ENCODE measurements at places on chromosomes 4 and X.

DNA sequence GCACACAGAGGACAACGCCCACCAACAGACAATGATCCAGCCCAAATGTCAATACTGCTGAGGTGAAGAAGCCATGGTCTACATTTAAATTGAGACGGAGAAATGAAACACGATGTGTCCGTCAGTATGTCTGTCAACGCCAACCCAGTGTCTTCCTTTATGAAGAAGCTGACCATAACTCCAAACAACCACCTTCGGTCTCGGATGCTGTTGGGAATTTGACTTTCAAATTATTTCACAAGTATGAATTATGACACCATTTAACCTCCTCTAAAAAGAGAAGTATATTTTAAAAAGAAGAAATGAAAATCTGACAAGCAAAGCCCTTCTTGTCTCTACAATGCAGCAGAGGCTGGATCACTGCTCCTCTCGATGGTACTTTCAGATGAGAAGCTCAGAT, 123.7 kb upstream of the MAP3K15 start:
- DNase-seq, result no peak

- DNase-seq, result no peak
Observed at GRCh38 chr4:67996127-67996526, 32.8 kb upstream of the TMPRSS11A start.

GRCh38 chrX:40098264-40099054, 701 bp upstream of the BCOR start:
- DNase-seq, result peak; percentile 51

- DNase-seq, result no peak
Observed at GRCh38 chr4:138406876-138407275, 164.7 kb upstream of the SLC7A11 start.

- DNase-seq, result no peak
Observed at GRCh38 chr4:147616849-147617172, 386 bp upstream of the TMEM184C start.

DNA sequence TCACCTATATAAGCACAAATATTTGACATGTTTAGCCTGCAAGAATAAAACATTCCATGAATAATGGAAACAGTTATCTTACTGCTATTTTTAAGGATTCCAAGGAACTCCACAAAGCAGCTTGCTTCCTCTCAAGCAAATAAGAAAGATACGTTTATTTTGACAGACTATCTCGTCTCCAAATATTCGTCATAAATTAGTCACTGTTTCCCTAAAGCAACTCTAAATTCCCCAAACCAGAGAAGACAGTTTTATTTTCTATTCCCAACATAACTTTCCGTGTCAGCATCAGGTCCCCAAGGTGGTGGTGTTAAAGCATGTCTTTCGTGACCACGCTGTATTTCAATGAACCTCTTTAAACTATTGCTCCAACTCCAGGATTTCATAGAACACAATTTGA, 24.3 kb upstream of the DKK2 start:
- DNase-seq, result no peak

GRCh38 chrX:123685232-123685631, 47.6 kb downstream of the THOC2 start:
- DNase-seq, result no peak

DNA sequence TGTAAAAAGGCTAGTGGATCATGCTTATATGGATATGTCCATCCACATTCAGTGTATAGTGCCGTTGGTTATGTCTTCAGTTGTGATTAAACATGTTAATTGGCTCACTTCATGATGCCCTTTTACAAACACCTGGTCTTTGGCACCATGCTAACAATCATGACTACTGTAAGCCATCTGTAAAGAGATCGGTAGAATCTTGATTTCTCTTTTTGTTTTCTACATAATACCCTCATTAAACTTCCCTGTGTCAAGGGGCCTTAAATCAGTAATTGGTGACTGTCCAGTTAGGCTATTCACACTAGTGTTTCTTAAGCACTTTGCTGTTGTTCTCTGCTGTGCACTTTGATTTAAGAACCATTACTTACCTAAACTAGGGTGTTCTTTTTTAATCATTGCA, 475.2 kb downstream of the RPA4 start:
- DNase-seq, result no peak

DNA sequence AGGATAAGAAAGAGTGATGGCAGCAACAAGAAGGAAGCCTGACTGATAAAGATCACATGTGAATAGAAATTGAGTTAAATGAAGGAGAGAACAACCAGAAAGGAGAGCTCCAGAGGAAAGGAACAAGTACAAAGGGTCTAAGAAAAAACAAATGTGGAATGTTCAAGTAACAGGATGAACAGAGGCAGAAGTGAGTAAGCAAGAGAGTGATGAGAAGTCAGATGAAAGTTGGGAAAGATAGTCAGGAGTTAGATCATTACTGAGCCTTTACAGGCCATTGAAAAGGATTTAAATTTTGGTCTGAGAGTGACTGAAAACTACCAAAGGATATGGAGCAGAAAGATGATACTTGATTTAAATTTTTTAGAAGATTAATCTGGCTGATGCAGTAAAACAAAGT, 38.1 kb downstream of the NFXL1 start:
- DNase-seq, result no peak

GRCh38 chrX:118074196-118074595, 42.4 kb downstream of the KLHL13 start:
- DNase-seq, result no peak

- no peak for DNase-seq
Observed at GRCh38 chr4:40210776-40211175, 13.9 kb downstream of the RHOH start.

DNA sequence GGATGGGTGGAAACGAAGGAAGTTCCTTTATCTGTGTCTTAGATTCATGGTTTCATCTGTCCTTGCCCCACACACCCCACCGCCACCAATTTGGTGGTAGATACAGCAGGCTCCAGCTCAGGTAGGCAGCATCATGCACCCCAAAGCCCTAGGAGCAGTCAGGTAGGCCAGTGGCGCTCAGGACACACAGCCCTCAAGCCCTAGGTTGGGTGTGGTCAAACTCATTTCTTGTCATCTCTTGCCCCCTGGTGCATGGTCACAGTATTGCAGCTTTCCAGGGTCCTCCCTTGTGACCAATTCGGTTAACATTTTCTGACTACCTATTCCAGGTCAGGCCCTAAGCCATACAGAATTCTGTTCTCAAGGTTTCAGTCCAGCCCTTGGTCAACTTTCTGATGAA, 14.5 kb upstream of the PRRG3 start:
- DNase-seq, result peak; percentile 81

- no peak for DNase-seq
Observed at GRCh38 chr4:63717384-63717783, 691.9 kb downstream of the TECRL start.

DNA sequence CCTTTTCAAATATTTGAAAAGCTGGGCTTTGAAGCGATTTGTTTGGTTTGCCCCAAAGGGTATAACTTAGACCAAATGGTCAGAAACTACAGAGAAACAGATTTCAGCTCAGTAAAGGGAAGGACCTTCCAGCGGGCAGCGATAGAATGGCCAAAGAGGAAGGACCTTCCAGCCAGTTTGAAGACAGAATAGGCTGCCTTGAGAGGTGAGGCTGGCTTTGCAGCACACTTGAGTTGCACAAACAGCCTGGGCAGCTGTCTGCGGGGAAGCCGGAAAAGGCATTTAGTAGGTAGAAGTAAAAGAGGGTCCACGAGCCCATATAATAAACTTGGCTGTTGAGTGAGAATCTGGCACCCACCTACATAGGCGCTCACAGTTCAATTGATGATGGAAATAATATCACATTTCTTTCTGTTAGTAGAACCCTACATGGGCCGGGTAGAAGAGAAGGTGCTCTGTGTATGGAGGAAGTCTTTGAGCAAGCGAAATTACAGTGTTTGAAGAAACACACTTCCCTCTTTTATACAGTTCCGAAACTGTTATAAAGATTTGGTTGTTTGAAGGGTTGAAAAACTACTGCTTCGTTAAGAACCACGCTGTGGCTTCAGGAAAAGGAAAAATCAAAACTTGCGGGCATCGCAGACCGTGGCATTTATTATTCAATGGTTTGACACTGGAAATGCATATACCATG, 75.0 kb upstream of the SORBS2 start:
- no peak for DNase-seq

DNA sequence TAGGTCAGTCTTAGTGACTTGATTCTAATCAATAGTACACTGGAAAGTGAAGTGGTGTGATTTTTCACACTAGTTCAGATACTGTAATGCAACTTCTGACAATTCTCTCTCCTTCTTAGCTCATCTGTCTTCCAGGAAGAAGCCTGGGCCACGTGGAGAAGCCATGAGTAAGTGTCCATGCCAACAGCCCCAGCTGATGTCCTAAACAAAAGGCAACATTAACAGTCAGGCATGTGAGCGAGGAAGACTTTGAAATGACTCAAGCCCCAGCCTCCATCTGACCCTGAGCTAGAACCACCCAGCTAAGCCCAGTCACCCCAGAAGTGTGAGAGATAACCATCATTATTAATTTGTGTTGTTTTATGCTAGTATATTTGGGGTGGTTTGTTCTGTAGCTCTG, 115.7 kb upstream of the MAGEB16 start:
- no peak for DNase-seq

DNA sequence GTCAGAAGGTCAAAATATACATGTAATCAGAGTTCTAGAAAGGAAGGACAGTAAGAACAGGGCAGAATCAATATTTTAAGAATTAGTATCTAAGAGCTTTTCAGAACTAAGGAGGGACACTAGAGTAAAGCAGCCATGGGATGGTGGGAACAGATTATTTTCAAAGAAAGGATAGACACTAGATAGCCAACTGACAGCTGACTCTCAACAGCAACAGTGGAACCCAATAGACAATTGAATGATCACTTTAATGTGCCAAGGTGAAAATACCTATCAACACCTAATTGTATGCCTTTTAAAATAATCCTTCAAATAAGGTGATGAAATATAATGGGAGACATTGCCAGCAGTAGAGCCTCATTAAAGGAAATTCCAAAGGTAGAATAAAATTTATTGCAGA, 26.5 kb upstream of the CCDC160 start:
- no peak for DNase-seq

DNA sequence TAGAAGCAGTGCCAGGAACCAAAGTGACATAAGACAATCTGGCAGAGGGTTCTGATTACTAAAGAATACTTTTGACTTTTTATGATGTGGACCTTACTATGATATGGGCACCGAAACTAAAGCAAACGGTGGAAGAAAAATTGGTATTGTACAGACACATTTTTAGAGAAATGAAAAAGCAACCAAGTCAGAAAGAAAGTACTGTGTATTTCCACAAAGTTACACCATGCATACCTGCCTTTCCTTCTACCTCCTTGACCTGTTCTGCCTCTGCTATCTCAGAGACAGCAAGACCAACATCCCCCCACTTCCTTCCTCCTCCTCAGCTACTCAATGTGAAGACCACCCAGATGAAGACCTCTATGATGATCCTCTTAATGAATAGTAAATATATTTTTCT, 88.3 kb downstream of the HUWE1 start:
- no peak for DNase-seq

- no peak for DNase-seq
Observed at GRCh38 chrX:29662101-29662500, 553.3 kb upstream of the MAGEB2 start.

DNA sequence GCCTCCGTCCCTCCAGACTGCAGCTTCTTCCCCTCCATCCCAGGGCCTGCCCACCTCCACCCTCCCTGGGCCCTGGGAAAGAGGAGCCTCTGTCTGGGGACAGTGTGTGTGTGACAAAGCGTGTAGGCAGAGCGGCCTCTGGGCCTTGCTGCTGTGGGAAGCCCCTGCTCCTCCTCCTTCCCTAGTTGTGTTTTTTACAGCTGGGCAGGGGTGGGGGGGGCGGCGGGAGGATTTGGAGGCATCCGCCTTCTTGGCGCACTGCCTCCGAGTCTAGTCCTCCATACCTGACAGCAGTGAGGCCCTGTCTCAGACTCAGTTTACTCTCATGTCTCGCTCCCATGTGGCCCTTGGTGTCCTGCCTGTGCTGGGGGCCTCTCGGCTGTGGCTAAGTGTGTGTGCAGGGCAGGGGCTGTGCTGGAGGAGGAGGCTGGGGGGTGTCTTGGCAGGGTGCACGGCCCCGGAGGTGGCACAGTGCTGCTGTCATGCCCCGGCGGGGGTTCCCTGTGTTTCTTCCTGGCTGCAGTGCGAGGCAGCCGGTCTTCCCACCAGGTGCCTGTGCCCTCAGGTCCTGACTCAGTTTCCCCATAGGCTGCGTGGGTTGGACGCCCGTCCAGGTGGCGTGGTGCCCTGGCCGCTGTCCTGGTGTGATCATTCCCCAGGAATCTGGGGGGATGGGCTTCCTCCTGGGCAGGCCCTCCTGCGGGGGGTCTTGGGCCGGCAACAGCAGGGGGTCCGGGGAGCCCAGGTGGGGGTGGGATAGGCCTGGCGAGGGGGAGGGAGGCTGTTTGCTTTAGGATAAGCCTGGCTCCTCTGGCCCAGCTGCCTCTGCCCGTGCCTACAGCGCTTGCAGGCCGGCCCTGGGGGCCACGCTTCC, 7.0 kb downstream of the FGFRL1 start:
- DNase-seq, result no peak

- DNase-seq, result no peak
Observed at GRCh38 chr4:172547724-172548123, 620.9 kb upstream of the GALNT7 start.

DNA sequence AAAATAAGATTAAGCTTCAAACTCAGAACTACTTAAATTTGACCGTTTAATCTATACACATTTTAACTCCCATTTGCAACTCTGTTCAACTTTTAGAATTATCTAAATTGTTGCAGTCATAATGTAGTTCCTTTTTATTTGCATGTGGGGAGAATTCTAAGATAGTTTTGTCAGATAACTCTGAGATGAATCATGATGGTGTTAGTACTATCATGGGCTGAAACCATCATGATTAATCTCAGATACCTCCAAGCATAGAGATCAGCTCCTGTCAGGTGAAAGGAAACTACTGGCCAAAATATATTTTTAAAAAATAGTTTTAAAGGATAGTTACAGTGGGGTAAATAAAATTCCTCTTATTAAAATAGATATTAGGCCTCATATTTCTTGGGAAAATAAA, 39.0 kb downstream of the FBXO8 start:
- no peak for DNase-seq

DNA sequence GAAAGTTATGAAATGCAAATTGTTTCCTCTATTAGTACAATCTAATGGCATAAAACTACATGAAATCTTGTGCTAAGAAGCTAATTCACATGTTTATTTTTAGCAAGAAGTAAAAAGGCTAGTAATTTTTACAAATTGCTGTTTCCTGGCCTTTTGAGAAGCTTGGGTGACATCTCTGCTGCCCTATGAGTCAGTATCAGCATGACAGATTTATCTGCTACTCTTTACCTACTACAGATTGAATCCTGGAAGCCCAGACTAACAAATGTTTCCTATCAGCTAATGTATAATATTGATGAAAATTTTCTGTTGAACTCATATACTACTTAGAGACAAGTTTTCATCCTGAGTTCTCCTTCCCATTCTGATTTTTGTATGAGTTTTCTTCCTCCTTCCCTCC, 232.4 kb downstream of the DCTD start:
- DNase-seq, result no peak

GRCh38 chr4:124431653-124432192, 280.8 kb downstream of the ANKRD50 start:
- no peak for DNase-seq

- no peak for DNase-seq
Observed at GRCh38 chr4:80927420-80927819, 103.1 kb upstream of the BMP3 start.

- DNase-seq, result no peak
Observed at GRCh38 chr4:52957835-52958631, 95.9 kb downstream of the RASL11B start.

Data from WTC11 (cell line).